Fibroblast of skin of left quadriceps (primary cell): ENCODE measurements at places on chromosomes 7 and 10.

GRCh38 chr7:158865462-158865922 is 9.1 kb downstream of the DYNC2I1 start:
- DNase-seq = no peak

DNA sequence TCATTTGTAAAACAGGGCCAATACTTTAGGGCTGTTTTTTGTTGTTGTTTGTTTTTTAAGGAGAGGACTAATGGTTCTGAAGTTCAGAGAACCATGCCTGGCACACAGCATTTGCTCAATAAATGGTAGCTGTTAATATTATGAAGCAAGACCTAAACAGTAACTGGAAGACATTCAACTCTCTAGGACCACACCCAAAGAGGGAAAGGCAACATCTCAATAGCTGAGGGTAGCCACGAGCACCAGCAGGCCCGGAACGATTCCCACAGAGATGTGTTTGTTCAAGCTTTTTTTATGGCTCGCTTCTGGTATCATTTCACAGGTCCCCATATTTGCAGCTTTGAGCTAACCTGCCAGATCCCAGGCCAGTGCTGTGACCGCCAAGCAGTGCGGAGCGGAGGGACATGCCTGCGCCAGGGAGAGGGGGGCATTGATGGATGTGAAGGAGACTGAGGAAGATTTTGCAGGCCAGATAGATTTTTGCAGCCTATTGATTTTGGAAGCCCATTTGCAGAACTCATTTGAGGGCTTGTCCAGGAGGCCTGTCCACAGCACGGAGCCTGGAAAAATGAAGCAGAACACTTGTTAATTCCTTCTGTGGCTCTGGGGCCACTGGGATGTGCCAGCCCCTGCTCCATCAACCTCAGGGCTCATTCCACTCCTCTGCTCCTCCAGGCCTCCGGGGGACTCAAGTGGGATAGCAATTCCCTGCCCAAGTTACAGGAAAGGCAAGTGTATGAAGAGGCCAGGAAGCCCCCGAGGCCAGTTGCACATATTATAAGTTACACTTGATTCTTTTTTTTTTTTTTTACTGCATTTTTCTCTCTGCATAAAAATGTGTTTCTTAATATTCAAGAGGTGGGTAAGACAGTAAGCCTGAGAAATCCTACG is 57.3 kb upstream of the FGFR2 start:
- no peak for DNase-seq

DNA sequence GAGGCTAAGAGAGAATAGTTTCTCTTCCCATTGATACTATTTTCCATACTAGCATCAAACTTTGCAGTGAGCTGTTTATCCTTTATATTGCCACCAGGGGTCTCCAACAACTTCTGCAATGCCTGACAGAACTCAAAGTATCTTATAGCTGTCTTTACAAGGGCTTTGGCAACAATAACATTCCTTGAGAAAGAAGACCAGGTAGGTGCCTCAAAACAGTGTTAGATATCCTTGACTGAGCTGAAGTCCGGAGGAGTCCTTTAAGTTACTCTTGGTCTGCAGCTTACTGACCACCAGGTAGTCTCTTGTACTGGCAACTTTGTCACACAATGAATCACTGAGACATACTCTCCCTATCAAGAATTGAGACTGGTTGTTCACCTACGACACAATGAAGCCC is 30.0 kb upstream of the TES start:
- no peak for DNase-seq

DNA sequence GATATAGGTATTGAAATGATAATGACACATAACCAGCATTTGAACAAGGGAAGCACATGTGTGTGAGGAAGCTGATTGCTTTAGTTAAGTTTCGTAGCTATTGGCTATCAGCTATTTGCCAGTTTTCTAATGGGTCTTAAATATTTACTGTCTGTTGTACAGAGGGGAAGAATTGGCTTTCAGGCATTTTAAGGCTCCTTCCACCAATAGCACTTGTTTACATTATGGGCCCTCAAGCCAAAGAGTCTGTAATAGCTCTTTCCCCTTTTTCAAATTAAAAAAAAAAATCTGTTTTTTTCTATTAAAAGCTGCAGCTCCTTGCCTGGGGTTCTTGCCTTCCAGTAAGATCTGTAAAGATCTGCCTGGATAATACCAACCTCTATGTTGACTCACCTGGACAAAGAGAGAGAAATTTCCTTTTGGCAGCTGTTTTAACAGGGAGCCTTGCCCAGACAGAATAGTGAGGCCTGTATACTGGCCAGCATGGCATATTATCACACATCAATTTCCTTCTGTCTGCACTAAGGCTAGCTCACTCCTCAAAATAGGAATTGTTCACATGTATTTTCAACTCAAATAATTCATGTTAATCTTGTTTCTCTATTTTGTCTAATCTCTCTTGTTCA is 104.7 kb upstream of the LRGUK start:
- DNase-seq = no peak

GRCh38 chr7:131032786-131033185 is 294.9 kb upstream of the MKLN1 start:
- DNase-seq = no peak

DNA sequence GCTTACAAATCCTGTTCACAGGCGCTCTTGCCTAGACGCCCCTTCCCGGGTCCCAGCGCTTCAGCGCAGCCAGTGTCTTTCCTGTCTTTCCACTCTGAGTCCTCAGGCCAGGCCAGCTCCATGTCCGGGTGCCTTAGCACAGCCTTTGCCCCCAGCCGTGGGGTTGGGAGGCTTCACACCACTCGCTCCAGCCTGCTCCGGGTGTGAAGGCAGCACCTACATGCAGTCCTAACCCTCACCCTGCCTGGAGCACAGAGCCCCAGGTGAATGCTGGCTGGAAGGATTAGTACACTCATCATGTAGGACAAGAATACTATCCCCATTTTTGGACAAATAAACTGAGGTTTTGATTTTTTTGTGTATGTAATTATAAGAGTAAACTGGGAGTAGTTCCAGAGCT is 81.7 kb upstream of the TMEM72 start:
- no peak for DNase-seq

DNA sequence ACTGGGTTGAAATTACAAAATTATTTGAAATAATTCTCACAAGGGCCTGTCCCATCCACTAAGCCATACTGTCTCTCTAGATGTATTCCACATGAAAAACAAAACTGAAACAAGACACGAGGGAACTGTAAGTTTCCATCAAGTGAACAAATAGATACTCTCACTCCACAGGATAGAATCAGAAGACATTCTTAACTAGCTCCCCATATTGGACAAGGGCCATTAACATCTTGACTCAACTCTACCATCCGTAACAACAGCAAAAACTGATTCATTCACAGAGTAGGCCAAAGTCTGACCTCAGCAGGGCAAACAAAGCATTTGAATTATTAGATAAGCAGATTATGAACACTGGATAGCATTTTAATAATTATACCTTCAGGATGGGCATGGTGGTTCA is 29.1 kb downstream of the UBE2H start:
- DNase-seq = no peak

- DNase-seq = no peak
These were observed 509.3 kb upstream of the KLF6 start for GRCh38 chr10:4294271-4294670.

GRCh38 chr7:130865408-130866236 is 131.6 kb upstream of the KLF14 start:
- DNase-seq = no peak

DNA sequence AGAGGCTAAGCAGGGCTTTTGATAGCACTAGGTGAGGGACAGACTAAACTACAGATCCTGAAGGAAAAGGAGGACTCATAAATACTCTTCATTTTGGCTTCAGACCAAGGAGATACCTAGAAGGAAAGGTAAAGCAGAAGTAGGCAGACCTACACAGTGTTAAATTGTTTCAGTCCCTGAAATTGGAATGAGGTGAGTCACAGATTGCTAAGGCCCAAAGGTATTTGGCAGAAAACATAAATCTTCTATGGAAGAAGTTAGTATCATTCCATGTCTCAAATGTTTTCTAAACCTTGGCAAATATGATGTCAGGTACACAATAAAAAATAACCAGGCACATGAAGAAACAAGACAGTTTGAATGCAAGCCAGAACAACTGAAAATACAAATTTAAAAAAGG is 30.0 kb downstream of the MTERF1 start:
- DNase-seq = peak; percentile 2

DNA sequence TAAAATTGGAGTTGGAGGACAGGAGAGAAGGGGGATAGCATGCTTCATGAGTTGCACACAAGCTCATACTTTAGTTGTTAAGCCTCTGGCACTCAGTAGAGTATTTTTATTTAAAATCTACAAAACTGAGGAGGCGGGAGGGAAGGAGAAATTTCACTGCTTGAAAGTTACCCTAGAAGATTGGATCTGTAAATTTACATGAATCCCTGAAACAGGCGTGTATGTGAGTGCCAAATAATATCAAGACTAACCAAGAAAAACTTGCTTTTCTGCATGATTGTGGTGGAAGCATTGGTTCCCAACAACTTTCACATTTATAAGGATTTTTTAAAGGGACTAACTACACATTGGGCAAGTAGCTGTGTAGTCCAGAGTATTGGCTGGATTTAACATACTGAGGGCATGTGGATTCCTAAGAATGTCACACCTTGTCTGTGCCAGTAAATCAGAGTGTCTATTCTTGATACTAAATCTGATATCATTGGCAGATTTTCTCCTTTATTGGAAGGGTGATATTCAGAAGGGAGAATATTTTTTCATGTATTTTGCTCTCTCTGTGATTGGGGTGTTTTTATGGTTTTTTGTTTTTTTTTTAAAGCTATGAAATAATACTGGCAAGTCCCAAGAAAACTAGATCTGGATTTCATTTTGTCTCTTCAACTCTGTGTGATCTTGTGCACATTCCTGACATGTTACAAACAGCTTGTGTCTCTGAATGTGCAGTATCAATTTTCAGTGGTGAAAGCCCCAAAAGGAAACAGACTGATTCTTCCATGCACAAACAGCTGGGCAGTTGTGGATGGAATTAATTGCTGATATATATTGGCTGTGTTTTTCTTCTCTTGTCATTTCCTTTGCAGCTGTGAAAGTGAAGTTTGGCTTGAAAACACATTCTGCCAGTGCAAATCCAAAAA is 67.2 kb downstream of the ADD3 start:
- peak; percentile 93 for DNase-seq
